ENCODE measurements at places on chromosomes 12 and 14.

DNA sequence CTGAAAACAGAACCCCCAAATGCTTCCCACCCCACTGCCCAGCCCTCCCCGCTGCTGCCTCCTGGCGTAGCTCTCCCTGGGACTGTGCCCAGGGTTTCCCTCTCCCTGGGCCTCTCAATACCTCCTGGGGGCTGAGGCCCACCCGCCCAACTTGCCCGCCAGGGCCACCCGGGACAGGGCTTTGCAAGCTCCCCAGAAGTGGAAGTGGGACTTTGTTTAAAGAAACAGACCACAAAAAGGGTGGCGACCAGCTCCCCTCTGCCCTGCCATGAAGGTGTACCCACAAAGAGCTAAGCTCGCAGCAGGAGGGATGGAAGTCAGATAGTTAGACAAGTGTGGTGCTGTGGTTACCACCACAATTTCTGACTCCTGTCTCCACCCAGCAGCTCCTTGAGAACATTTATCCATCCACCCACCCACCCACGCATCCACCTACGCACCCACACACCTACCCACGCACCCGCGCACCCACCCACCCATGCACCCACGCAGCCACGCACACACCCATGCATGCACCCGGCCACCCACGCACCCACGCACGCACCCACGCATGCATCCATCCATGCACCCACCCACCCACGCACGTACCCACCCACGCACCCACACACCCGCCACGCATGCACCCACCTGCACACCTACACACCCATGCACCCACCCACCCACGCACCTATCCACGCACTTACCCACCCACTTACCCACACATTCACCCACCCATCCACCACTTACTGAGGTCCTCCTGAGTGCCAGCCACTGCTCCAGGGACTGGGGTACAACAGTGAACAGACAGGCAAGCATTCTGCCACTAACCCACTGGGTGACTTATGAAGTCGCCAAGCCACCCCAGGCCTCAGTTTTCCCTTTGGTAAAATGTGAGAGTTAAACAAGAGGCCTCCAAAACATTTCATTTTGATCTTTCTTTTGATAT, 127.3 kb downstream of the SCARB1 start:
- no peak for DNase-seq

- no peak for DNase-seq
These were observed 23.2 kb downstream of the BORCS5 start for GRCh38 chr12:12379831-12380730.

- DNase-seq: no peak
These were observed 90.9 kb upstream of the CCDC196 start for GRCh38 chr14:66395300-66395699.

DNA sequence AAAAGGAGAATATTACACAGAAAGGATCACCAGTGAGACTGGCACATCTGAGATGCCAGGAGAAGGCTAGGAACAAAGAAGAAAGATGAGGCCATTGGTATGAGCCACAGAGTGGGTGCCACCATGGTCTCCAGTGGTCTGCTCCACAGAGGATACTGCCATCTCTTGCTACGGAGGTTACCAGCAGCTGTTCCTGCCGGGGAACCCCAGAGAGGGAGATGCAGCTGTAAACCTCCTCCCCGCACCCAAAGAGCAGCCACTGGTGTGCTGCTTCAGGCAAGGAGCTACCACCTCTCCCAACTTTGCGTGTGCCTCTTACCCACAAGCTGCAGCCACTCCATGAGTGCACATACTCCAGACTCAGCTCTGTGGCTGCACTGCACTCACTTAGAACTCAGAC, 201.5 kb upstream of the RTL1 start:
- no peak for DNase-seq

- DNase-seq: no peak
These were observed 33.1 kb downstream of the CLMN start for GRCh38 chr14:95286645-95287044.

DNA sequence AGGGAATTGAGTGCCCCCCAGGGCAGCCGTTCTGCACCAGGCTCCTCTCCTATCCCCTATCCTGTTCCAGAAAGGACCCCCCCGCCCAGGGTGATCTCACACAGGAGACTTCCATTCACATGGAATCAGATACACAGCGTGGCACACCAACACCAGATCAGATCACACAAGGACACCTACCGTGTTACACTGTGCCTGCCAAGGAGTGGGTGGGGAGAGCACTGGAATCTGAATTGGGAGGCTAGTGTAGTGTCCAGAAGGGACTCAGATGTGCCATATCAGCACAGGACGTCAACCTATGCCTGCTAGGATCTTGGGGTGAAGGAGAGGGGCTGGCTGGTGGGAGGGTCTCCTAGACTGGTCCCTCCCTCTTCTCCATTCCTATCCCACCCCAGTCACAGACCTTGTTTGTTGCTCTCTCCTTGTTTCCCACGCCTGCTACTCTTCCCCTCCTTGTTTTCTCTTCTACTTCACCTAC, 2.3 kb downstream of the PTMS start:
- DNase-seq: no peak
